ENCODE measurements at places on chromosomes 2 and 18.

DNA sequence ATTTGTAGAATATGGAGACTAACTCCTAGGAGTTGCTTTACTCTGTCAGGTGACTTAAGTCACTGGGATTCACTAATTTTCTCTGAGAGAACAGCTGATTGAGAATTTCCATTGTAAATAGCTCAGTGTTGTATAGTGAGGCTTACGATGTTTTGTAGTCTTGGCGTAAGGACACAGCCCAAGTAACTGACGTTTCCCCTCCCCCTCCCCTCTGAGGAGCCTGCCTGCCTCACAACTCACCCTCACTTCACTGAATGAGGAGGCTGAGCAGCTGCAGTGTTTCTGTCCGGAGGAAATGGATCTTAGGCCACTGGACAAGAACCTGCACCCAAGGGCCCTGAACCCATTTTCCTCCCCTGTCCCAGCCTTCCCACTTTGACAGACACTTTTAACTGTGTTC is 264.6 kb downstream of the PHLPP1 start:
- DNase-seq = no peak

DNA sequence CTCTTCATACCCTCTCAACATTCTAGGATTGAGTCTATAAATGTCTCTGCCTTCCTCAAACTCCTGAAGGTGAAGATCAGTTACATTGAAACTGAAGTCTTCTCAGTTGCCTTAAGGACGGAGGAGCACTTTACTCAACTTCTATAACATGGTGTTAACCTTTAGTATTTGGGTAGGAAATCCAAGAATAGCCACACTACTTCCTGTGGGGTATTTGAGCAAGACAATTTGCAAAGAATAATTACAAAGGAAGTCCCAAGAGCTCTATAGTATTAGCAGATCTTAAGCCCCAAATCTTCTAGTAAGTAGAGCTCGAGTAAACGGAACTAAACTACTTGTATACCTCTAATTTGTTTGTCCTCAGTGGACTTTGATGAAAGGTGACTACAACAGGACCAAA is 80.9 kb downstream of the SP100 start:
- DNase-seq = no peak

DNA sequence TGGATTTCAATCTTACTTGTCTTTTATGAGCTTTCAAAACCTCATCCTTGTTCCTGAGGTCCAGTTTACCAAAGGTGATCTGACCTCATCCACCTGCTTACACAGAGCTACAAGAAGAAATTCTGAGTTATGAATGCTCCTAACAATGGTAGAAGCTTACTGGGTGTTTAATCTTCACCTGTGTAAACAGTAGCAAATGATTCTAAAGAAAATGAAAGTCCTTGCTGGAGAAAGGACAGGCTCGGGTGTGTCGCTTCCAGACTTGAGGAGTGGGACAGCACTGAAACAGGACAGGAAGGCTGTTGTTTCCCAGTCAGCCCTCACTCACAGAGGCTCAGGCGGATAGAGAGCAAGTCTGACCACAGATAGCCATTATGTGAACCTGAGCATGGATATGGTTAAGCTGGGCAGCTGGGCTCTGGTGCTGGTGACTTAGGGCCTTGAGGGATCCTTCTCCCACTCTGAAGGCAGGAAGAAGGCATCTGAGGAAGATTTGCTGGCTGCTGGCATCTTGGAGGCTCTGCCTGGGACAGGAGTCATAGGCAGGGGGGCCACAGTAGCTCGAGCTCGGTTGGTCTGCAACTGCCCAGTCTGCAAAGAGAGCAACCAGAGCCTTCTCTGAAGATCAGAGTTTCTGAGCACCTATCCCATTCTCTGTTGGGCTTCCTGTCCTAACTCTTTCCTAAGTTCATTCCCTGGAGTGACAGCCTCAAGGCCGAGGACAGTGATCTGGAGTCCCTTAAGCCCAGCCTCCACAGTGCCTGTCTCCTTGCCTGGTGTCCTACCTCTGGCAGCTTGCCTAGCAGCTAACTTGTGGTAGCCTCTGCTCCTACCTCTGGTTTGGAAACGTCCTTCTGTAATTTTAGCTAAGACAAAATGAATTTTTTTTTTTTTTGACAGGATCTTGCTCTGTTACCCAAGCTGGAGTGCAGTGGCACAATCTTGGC is 4.0 kb downstream of the DOK1 start:
- no peak for DNase-seq

GRCh38 chr2:148721991-148722777 is 77.6 kb downstream of the EPC2 start:
- no peak for DNase-seq

DNA sequence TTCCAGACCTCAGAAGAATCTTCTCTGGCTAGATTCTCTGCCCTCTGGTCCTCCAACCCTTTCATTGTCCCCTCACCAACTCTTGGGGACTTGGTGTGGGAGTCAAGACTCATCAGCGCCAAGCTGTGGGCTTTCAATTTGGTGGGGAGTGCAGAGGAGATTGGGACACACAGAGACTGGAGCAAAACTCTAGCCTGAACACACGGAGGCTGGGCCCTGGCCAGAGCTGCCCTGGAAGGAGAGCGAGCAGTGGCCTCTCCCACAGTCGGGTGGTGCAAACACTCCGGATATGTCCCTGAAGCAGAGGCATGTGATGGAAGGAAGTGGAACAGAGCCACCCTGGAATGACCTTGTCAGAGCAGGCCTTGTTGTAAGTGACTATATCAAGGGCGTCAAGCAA is 8.7 kb upstream of the SOX11 start:
- no peak for DNase-seq

- DNase-seq = no peak
These were observed 589 bp upstream of the DAW1 start for GRCh38 chr2:227870710-227871374.

DNA sequence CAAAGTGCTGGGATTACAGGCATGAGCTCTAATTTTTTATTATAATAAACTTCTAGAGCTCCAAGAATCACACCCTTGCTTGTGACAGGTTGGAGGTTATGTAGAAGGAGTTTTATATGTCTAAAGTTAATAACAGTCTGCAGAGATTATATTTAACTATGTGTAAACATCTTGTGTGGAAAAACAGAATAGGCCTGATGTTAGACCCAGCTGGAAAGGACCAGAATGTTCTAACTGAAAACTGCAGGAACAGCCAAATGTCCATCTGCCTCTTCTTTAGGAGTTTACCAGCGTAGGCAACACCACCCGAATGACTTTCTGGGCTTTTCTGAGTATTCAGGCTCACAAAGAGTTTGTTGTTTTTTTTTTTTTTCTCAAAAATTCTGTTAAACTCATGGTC is 67.1 kb upstream of the CDCA7 start:
- DNase-seq = no peak

DNA sequence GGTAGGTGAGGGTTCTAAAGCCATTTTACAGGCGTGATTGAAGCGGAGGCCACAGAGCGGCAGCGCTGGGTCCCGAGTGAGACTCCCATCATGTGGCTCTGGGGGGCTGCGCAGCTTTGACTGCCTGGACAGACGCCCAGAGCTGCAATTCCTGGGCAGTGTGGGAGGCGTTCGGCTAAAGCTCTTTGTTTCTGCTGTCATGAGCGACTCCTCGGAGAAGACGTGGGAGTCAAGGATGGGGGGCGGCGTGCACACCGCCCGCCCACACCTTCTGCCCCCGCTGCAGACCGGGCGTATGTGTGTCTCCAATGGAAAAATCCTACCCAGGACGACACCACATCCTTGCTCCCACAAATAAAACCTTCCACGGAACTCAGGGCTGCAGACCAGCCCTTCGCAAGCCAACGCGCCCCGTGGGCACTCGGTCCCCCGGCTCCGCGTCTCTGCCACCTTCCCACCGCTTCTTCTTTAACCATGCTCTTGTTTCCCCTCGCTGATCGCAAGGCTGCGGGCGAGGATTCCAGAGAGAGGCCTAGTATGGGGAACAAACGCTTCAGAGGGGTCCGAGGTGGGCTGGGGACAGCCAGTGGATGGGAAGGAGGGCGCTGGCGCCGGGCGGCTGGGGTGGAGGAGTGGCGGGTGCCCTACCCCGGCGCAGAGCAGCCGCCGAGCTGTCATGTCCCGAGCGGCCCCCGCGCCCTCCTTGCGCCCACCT is 680 bp upstream of the LBH start:
- DNase-seq = peak; percentile 78

GRCh38 chr2:153235516-153235915 is 243.0 kb downstream of the RPRM start:
- DNase-seq = no peak

DNA sequence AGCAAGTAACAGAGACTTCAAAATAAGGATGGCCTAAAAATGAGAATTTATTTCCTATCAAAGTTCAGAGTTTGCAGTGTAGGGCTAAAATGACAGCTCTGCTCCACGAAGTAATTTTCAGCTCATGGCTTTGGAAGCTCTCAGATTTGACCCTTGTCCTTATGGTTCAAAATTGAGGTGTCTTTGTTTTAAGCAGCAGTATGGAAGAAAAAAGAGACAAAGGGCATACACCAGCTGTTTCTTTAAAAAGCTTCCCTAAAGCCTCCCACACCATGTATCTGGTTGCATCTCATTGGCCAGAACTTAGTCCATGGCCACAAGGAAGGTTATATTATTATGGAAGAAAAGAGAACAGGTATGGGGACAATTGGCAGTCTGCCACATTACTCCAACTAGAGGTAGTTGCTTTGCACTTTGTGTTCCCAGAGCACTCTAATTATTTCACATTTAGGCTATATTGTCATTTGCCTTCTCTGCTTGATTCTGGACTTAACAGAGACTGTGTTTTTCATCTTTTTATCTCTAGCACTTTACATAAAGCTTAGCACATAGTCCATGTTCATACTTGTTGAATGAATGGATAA is 180.4 kb downstream of the MCFD2 start:
- no peak for DNase-seq

GRCh38 chr18:3388980-3389379 is 61.0 kb upstream of the TGIF1 start:
- no peak for DNase-seq

DNA sequence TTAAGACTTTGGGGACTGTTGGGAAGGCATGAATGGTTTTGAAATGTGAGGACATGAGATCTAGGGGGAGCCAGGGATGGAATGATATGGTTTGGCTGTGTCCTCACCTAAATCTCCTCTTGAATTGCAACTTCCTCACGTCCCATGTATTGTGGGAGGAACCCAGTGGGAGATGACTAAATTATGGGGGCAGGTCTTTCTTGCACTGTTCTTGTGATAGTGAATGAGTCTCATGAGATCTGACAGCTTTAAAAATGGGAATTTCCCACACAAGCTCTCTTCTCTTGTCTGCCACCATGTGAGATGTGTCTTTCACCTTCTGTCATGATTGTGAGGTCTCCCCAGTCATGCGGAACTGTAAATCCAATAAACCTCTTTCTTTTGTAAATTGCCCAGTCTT is 11.5 kb upstream of the MBP start:
- no peak for DNase-seq

DNA sequence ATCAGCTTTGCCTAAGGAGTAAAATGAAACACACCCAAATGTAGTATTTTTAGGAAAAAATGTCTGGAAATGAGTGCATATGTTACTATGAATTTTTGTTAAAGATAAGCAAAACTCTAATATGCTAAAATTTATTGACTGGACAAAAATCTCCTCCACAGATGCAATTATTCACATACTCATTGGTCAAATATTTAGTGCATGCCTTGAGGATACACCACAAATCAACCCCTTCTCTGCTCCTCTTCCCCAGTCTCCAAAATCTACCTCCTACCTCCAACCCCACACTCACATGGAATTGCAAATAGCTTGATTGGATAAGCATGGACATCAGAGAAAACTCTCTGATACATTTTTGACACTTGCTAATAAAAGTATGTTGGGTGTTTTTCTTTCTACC is 95.6 kb upstream of the CDC42EP3 start:
- DNase-seq = no peak

DNA sequence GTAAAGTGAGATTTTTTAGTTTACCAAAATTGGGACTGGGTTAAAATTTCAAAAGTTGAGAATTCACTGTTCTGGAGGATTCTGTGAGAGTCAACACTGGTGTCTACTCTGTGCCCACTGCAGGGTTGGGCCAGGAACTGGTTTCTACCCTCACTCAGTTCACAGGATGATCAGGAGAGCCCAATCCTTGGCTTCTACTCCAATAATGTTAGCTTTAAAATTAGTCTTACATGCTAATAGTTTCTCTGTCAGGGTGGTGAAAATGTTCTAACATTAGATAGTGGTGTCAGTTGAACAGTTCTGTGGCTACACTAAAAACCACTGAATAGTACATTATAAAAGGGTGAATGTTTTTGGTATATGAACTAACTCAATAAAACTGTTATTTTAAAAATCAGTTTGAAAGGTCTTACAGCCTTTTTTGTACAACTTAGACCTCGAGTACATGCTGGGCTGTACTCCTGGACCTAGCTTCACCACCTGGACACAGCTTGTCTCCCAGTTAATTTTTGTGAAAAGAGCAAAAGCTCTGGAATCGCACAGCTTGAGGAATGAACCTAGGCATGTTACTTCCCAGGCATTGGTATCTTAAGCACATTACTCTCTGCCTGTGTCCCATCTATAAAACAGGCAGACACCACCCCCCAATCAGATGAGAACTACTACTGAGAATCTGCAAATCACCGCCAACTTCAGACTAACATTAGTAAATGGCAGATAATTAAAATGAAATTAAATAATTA is 44.4 kb downstream of the ACVR1 start:
- no peak for DNase-seq

DNA sequence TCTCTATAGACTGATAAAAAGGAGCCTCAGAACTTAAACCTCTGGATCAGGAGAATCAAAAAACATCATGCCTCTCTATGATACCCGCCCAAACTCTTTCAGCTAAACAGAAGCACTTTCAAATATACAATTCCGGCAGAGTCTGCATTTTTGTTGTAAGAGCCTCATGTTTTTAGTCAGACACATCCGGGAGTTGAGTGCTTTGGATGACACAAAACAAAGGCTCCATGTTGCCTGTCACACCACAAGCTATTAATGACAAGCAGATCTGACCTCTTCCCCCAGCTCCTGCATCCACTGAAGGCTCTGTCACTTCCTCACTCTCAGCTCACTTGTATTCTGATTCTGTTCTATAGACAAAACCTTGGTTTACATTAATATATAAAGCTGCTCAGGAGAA is 33.2 kb downstream of the SLC38A11 start:
- no peak for DNase-seq

- DNase-seq = no peak
These were observed 84.5 kb upstream of the ITGA4 start for GRCh38 chr2:181372646-181373040.

- DNase-seq = no peak
These were observed 110.2 kb upstream of the CCDC68 start for GRCh38 chr18:55069497-55069896.

GRCh38 chr2:11920993-11921583 is 174.7 kb downstream of the LPIN1 start:
- DNase-seq = peak; percentile 58

Measured in iPS-NIHi11 (cell line).